ENCODE measurements at places on chromosomes 5 and 9.

DNA sequence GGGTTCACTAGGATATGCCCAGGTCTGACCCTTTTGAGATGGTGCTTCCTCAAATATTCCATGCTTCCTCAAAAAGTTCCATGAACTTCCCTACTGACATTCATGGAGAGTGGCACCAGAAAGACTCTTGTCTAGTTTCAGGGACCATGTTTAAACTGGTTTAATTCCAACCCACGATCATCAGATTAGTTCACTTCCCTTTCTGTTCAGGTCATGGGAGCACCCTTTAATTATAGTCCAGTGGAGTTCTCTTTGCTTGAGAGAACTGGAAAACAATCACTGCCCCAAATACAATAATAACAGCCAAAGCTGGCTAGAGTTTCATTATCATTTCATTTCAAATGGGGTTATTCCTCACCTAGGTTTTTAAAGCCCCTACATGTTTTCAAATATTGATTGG is 9.7 kb upstream of the ERBIN start:
- no peak for DNase-seq

DNA sequence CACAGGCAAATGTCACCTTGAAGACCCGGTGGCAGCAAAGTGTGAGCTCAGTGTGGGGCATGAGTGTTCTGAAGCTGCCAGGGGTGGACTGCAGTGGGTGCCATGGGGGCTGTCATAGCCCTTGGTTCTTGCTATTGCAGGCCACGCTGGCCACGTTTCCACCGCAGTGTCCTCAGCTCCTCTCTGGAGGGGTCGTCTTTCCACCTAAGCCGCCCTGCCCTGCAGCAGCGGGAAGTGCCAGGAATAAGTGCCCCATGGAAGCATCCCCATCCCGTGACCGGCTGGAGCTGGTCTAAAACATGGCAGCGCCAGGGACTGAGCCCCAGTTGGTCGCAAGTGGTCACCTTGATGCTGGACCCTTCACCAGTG is 6.9 kb downstream of the OBP2B start:
- DNase-seq, result no peak

DNA sequence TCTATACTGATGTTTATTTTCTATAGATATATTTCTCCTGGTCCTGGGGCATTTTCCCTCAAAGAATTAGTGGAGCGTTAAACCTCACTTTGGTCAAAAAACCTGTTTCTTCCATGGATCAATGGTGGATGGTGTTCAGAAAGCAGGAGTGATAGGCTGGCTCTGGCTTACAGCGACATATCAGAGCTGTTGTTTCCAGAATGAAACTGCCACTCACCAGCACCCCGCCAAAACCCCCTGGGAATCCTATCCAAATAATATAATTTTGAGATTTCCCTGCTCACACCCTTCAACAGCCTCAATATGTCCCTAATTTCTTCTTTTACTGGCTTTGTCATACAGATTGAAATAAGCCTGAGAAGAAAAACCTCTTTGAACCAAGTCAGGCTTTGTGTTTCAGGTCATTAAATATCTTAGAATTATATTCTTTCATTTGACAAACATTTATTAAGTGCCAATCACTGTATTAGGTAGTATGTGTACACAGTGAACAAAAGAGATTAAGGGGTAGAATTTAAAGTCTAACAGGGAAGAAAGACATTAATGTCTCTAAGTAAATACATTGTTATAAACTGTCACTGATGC is 144.5 kb upstream of the GPR151 start:
- DNase-seq, result no peak

- DNase-seq, result no peak
Observed at GRCh38 chr9:126299706-126300276, 26.8 kb upstream of the MVB12B start.

- DNase-seq, result no peak
Observed at GRCh38 chr5:106587-106986, 14.6 kb downstream of the PLEKHG4B start.

DNA sequence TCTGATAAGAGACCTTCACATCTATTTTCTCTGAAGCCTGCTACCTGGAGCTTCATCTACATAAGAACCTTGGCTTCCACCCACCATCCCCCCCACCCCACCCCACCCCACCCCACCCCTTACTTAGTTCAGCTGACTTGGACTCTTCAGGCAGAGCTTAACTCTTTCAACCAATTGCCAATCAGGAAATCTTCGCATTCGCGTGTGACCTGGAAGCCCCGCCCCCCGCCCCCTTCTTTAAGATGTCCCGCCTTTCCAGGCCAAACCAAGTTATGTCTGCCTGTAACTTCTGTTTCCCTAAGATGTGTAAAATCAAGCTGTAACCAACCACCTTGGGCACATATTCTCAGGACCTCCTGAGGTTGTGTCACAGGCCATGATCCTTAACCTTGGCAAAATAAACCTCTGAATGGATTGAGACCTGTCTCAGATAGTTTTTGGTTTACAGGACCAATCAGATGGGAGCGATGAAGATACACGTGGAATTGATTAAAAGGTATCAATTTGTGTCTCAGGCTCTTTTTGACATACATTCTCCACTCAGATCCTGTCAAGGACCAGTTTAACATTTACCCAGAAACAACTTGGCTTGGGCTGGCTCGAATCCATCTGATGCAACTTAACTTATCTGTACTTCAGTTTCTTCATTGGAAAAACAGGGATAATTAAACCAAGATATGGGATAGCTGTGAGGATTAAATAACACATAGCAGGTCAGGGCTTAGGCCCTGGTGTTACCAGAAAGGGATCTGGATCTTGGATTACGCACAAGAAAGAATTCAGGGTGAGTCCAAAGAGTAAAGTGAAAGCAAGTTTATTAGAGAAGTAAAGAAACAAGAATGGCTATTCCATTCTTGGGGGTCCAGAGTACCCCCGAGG is 43.6 kb downstream of the GALNT12 start:
- DNase-seq, result no peak

GRCh38 chr9:129677456-129677855 is 12.0 kb downstream of the PRRX2 start:
- DNase-seq, result no peak

GRCh38 chr9:91424403-91425176 is 958 bp upstream of the NFIL3 start:
- DNase-seq, result peak; percentile 75

- DNase-seq, result no peak
Observed at GRCh38 chr9:37632479-37632878, 18.3 kb upstream of the FRMPD1 start.

DNA sequence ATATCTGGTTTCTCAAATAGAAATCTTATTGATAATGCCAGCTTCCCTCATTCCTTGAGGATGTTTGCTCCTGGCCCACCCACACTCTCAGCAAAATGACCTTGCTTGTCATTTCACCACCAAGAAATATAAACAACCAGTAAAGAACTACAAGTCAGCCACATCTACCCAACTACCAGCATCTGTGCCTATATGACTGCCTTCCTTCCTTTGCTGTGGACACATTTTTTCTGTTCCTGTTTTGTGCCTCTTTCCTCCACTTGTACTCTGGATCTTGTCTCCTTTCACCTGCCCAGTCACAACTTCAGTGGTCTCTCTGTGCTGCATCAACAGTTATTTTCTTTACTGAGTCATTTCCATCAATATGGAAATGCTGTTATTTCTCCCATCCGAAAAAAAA is 20.3 kb downstream of the KIF2A start:
- DNase-seq, result no peak

GRCh38 chr5:115600766-115601165 is 1.5 kb downstream of the TICAM2 start:
- DNase-seq, result no peak

DNA sequence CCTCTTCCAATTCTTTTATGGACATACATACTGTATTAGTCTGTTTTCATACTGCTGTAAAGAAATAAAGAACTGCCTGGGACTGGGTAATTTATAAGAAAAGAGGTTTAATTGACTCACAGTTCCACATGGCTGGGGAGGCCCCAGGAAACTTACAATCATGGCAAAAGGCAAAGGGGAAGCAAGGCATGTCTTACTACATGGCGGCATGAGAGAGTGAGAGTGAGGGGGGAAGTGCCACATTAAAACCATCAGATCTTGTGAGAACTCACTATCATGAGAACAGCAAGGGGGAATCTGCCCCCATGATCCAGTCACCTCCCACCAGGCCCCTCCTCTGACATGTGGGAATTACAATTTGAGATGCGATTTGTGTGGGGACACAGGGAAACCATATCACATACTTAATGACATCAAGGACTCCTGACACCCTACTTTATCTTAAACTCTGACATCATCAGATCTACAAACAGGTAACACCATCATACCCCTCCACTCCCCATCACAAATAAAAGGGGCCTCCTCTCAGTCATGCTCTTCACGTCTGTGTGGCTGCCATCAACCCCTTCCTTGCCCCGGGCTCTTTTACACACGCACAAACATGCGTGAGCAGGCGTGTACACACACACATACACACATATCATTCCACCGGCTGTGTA is 9.7 kb downstream of the ANKRD33B start:
- no peak for DNase-seq

DNA sequence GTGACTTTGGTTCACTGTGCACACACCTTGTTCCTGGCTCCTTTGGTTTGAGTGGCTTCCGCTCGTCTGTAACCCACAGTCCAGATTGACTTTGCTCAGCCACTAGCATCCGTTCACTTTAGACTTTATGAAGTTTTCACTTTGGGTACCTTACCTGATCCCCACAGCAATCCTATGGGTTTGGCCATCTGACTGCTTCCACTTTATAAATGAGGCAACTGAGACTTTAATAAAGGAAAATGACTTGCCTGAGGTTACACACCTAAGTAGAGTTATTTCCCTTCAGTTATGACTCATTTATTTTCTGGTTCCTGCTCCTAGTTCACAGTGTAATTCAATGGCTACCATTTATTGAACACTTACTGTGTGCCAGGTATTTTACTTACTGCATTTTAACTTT is 94.2 kb upstream of the SAP30L start:
- DNase-seq, result no peak

DNA sequence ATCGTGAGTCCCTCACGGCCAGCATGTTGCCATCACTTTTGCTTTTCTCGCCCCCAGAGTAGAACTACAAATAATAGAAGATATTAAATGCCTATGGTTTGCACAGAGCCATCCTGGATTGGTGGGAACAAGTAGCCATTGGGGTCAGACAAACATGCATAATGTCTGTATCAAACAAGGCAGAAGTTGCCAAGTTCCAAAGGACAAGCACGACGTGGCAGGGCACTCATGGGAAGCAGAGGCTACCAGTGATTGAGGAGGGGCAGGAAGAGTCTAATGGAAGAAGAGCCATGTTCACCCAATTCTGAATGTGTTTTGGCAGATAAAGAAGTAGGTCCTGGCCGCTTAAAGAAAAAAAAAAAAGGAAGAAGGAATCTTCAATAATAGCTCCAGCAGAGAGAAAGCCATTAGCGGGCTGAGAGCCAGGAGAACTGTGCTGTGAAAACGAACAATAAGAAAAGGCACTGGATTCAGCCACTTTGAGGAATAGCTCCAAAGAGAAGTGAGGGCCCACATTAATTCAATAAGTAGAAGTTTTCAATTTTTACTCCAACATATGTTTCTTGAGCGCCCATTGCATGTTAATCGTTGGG is 153.7 kb upstream of the ADCY2 start:
- DNase-seq, result no peak

DNA sequence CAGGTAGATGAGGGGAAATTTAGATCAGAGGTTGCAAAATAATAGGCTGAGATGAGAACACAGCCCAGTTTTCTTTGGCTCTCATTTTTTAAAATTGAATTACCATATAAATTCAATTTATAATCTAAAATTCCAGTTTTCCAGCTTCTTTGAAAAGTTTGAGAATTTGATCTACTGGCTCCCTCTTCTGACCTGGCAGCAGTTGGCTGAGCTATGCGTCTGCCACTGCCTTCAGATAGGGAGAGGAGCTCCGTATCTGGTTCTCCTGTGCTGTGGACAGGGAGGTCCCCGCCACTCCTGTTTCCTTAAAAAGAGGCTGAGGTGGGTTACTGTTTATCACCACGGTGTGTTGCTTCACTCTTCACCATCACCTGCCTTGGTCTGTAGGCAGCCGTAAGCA is 103.7 kb downstream of the ARHGAP26 start:
- DNase-seq, result peak; percentile 42

DNA sequence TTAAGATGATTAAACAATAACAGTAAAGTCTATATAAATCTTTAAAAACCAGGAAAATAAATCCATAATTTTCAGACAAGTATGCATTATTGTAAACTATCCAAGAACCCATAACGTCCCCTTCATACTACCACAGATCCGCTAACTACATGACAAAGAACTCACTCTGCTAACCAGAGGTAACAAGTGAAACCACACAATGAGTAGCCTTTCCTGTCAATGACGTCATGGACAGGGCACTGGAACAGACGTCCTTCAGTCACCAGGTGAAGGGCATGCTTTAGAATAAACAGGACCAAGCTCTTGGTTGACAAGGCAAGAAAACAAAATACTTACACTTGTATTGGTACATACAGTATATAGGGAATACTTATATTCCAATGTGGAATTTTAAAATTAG is 45.2 kb downstream of the RNF130 start:
- peak; percentile 92 for DNase-seq

DNA sequence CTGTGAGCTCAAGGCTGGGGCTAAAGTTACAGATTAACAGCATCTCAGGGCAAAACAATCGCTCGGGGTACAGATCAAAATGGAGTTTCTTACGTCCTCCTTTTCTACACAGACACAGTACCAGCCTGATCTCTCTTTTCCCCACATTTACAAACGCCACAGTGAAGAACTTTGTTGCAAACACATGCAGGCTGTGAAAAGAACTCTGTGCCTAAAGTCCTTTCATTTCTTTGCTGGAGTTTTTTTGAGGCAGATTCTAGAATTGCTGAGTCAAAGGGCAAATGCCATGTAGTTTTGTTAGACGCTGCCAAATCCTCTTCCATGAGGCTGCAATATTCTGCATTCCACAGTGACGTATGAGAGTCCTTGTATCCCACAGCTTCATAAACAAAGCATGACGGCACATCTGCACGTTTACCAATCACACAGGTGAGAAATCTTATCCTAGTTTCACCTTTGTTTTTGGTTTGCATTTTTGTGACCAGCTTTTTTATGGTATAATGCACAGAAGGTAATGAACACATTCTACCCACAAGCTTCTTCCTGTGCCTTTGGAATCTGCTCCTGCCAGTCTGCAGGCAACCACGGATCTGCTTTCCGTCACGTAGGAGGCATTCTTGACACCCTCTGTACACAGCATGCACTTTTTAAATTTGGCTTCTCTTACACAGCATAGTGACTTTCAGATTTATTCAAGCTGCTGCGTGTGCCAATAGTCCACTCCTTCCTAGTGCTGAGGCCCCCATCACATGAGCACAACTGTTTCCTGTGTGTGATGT is 44.6 kb upstream of the LPCAT1 start:
- peak; percentile 85 for DNase-seq

- DNase-seq, result peak; percentile 13
Observed at GRCh38 chr5:88890070-88890781, 7.2 kb upstream of the MEF2C start.

- DNase-seq, result no peak
Observed at GRCh38 chr5:72021651-72022357, 85.5 kb upstream of the MAP1B start.

DNA sequence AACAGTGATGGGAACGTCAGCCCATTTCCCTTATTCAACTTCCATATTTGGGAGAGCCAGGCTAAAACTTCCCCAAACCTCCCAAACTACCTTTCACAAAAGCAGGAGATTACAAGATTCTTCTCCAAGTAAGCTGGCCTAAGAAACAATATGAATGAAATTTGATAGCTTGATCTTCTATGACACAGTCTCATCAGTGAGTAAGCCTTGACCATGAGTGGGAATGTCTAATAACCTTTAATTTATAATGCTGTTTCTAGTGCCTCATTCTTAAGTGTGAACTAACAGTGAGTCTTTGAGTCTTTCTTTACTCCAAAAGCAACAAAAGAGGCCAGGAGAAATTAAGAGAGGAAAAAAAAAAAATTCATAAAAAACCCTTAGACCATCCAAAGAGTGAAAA is 1379.9 kb downstream of the EFNA5 start:
- no peak for DNase-seq

GRCh38 chr5:134857401-134857800 is 11.6 kb downstream of the C5orf24 start:
- DNase-seq, result no peak
